ENCODE measurements at places on chromosomes 11 and 22.

DNA sequence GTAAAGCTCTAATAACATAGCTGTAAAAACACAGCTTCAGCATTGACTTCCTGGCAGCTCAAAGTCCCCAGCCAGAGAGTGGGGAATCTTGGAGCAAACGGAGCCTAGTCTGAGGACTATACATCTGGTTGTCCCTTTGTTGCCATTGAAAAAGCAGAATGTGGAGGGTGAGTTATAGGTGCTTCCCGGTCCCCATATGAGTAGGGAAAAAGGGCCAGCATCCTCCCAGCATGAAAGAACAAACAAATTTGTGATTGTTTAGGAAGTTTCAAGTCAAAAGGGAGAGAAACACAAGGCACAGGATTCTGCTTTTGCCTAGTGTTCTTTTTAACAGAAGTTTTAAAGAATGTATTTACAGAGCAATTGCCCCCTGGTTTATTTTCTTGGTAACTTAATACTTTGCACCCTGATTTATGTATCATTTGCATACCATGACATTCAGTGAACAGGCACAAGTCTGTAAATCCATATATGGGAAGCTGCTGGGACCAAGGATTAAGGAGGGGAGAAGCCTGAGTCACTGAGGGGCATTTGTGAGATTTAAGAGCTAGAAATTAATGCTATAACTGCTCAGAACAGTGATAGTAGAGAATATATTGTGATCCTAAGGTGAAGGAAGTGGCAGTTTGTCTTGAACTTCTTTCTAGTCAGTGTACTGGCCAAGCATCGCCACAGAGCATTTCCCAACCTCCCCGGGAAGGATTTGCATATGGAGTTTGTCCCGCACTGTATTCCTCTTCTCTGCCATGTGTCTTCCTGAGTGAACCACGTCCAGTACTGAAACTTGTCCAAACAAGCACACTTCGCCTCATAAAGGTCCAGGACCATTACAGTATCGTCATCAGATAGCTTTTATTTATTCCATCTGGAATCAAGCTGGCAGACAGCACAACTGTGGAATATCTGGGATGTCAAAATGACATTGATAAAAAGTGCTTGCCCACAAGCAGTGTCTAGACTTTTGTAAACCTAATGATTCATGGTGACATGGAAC lies 103.0 kb downstream of the DBX1 start:
- no peak for DNase-seq

- DNase-seq: no peak
These were observed 168.8 kb downstream of the BRD1 start for GRCh38 chr22:49658902-49659280.

DNA sequence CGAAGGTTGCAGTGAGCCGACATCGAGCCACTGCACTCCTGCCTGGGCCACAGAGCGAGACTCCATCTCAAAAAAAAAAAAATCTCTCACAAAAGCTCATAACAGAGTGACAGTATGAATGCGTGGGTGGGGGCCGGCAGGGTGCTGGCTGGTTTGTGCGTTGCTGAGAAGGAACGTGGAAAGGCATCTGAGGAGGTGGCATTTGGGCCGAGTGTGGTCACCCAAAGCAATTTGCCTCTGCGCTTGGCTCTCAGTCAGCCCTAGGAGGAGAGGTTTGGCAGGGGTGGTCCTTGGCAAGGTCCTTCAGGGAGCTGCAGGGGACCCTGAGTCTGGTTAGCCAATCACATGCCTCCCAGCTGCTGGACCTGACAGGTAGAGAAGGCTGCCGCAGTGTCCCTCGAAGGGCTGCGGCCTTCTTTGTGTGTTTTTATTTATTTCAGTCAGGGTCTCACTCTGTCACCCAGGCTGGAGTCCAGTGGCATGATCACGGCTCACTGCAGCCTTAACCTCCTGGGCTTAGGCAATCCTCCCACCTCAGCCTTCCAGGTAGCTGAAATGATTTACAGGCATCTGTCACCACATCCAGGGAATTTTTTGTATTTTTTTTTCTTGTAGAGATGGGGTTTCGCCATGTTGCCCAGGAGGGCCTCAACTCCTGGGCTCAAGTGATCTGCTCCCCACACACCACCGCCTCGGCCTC lies 23.5 kb upstream of the OSBPL5 start:
- no peak for DNase-seq

DNA sequence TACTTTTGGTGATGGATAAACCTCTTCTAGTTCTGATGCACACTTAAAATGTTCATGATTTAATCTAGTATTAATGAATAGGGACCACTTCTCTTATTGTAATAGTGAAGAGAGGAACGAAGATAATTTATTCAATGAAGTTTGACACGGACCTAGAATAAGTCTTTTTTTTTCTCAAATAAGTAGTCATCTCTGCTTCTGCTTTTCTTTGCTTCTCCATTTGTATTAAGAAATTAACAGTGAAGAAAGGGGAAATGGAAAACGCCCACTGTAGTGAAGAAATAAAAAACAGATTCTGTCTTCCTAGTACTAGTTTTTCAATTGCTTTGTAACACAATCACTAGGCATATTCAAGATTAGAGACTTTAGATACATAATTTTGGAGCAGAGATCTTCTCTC lies 73.0 kb downstream of the CD44 start:
- no peak for DNase-seq

- DNase-seq: peak; percentile 46
These were observed at the start of gene CDC42EP1 for GRCh38 chr22:37559901-37560607. TSS of gene CDC42EP1 (plus strand) at chr22:37560480. CDS start at chr22:37566350, 5,870 bp downstream.

GRCh38 chr11:74325649-74326645 lies 14.5 kb upstream of the P4HA3 start:
- peak; percentile 80 for DNase-seq

- no peak for DNase-seq
These were observed 25.5 kb downstream of the CHORDC1 start for GRCh38 chr11:90197377-90197776.

DNA sequence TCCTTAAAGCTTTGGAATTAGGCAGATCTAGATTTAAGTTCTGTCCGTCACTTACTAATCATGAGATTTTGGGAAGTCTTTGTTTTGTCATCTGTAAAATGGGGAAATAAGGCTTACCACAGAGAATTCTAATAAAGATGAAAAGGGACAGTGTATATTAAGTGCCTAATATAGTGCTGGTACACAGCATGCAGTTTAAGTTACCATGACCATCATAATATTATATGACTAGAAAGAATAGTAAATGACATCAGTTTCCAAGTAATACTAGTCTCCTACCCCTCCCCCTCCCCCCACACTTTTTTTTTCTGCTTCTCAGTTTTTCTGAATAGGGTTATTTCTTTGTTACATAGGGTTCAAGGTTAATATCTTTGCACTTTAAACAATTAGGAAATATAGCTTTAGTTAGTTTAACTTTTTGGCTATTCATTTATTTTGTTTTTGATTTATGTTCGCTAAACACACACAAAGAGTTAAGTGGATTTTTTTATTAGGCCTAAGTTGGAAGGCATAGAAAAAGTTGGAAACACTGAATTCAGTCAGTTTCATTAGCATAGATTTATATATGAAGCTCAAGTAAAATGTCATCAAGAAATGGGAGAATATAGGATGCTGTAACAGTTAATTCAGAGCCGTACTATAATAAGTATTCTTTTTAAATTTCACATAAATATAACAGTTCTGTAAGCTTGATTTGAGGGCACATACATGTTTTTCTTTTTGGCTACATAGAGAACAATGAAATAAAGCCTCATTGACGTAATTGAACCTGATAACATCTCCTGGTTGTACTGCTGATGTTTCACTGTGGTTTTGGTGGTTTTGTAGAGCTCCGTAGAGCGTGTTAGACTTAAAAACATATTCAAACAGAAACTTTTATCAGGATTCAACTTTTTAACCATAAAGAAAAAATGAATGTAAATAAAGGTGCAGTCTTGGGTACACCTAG lies 121.2 kb downstream of the PDE3B start:
- DNase-seq: no peak

DNA sequence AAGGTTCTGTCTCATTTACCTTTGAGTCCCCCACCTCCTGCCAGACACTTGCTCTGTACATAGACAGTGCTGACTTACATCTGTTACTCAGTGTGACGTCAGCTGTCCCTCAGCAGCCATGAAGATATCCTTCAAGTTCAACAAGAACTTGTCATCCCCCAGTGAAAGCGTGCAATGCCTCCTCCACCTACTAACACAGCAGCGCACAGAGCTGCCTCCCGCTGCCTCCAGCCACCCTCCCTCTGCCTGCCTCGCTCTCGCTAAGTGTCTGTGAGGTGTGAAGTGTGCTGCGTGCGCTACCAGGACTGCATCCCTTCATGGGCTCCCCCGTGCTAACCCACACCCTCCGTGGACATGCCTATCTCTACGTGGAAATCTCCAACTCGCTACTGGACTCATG lies 621.4 kb downstream of the BRD1 start:
- DNase-seq: no peak

DNA sequence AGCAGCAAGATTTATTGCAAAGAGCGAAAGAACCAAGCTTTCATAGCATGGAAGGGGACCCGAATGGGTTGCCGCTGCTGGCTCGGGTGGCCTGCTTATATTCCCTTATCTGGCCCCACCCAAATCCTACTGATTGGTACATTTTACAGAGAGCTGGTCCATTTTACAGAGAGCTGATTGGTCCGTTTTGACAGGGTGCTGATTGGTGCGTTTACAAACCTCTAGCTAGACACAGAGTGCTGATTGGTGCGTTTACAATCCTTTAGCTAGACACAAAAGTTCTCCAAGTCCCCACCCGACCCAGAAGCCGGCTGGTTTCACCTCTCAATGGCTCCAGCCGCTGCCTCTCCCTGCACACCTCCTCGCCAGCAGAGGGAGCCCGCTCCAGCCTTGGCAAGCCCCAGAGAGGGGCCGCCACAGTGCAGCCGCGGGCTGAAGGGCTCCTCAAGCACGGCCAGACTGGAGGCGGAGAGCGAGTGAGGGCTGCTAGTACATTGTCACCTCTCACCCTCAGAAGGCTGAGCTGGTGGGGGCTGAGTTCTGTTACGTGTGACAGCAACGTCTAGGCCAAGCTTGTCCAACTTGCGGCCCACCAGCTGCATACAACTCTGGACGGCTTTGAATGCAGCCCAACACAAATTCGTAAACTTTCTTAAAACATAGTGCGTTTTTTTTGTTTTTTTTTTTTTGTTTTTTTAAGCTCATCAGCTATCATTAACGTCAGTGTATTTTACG lies 8.7 kb downstream of the PTH start:
- DNase-seq: no peak

DNA sequence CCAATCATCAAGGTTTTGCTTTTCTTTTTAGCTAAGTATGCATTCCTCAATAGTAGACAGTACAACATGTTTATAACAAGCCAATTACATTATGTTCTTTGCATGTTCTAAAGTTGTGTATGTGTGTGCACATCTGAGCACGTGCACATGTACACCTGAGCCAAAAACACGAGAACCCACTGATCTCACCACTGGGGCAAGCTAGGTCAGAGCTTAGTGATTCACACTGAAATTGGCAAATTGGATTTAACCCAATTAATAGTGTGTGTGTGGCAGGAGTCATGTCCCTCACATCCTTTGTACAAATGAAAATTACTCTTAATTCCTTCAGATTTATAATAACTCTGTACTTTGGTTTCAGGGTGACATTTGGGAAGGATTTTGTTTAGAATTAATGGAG lies 145.7 kb upstream of the TEAD1 start:
- DNase-seq: no peak

DNA sequence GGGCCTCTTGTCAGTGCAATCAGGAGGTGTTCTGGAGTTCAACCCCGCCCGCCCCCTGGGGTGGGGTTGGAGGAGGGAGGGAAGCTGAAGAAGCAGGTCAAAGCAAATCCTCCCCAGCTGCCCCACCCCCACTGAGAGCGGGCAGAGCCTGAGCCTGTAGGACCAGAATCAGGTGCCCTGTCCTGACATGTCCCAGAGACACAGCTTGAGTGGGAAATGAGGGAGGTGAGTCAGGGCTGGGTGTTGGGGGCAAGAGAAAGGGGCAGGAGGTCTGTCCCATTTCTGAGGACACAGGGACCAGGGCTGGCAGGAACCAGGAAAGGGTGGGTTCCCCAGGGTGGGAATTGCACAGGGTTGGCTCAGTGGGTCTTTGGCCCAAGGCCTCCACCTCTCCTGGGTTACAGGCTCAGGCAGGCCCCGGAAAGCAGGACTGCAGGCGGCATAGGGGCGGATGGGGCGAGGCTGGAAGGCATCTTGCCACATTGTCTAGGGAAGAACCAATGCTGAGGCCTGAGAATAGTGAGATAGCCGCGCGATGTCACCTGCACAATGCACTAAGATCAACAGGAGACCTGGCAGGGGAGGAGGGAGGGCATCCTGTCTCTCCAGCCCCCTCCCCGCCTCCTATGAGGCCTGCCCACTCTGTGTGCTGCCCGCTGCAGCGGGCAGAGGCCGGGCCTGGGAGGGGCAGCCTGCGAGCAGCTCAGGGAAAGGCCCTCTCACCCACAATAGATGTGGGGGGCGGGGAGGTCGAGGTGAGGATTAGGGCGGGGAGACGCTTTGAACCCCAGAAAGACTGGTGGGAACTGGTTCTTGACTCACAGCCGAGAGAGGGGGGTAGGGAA lies 32.4 kb downstream of the NECTIN1 start:
- no peak for DNase-seq

DNA sequence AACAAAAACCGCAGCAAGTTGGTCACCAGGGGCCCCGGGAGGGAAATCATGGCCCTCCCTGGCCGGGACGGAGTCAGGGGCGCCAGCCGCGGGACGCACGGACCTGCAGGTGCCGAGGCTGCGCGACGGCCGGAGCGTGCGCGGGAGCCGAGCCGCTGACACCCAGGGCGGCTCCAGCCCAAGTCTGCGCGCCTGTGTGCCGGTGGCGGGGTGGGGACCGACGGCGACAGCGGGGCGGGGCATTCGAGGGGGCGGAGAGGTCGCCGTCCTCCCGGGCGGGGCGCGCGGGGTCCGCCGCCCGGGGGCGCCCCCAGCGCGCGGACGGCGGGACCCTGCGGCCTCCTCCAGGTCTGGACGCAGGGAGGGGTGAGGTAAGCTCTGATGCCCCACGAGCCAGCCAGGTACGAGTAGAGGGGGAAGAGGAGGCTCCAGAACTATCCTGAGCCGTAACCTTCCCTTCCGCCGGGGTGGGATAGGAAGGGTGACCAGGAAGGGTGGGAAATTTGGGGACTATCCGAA lies at the start of gene ESAM:
Gene ESAM (minus strand): TSS at position 186 of the 519 bp plus-strand sequence. CDS start 136 bp downstream, at position 50.
- DNase-seq: no peak

- DNase-seq: peak; percentile 49
These were observed 4.8 kb downstream of the SDF2L1 start for GRCh38 chr22:21646608-21647590.

DNA sequence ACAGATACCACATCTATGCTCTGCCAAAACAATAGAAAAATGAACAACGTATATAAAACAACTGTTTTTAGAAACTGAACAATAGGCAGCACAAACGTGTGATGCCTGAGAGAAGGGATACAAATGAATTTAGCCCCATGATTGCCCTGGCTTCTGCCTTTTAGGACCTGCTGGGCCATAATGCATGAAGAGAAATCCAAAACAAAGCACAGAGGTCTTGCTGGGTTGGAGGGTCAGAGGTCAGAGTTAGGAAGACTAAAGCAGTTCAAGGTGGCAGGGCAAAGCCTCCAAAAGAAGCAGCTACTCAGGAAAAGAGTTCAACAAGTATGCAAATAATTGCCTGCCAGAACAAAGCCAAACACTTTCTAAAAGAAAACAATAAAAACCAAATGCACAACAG lies 138.5 kb downstream of the TTC28 start:
- no peak for DNase-seq

- peak; percentile 40 for DNase-seq
These were observed 220.0 kb downstream of the C11orf91 start for GRCh38 chr11:33480626-33481025.

Measured in occipital lobe (tissue), 3 donors.